ENCODE measurements at places on chromosomes 6 and 20. TPM values are rescaled to one million over a fixed set of nuclear protein-coding genes. Genes with fewer than 3 reads are reported as not detected.

Gene OTOR
- polyA plus RNA-seq = not detected

GRCh38 chr6:53032849-53033248 is 32.4 kb upstream of the FBXO9 start:
- peak; percentile 58 for DNase-seq

- no peak for DNase-seq
Measured at GRCh38 chr6:143535189-143535614, 23.7 kb upstream of the FUCA2 start.

Gene LGSN
- polyA plus RNA-seq = not detected

GRCh38 chr20:10639077-10639736 is 34.6 kb downstream of the JAG1 start:
- DNase-seq = no peak

Gene MUC21
- not detected for polyA plus RNA-seq

DNA sequence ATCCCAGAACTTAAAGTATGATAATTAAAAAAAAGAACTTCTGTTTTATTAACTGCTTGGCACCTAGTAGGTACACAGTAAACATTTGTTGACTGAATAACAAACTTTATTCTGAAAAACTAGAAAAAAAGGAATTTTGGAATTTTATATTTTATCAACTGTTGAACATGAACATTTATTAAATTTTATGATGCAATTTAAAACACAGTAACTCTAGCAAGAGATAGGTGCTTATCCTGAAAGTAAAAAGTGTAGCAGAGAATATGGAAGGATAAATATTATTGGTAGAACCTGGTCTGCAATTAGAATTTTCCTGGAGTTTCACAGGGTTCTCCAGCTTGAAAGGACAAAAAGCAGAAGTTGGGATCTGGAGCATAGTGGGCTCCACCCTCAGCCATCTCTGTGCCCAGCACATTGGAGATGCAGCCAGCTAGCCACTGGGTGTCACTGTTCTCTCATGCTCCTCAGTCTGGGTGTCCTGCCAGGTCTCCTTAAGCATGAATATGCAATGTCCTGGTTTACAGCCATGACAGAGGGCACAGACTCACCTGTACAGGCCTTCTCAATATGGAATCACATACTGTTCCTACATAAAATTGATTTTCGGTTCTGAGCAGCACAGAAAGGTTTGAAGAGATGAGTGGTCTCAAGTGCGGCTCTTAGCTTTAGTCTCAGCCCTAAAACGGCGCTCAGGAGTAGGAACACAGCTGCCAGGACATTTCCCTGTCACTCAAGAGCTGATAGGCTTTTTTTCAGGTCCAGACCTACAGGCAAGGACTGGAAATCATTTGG is 31.7 kb upstream of the IL20RA start:
- peak; percentile 38 for DNase-seq

Gene TAF8
- polyA plus RNA-seq = 13.5 TPM

Gene TUBB2B
- 55.2 TPM for polyA plus RNA-seq

GRCh38 chr20:52047811-52048764 is 143.5 kb downstream of the ZFP64 start:
- DNase-seq = peak; percentile 36

DNA sequence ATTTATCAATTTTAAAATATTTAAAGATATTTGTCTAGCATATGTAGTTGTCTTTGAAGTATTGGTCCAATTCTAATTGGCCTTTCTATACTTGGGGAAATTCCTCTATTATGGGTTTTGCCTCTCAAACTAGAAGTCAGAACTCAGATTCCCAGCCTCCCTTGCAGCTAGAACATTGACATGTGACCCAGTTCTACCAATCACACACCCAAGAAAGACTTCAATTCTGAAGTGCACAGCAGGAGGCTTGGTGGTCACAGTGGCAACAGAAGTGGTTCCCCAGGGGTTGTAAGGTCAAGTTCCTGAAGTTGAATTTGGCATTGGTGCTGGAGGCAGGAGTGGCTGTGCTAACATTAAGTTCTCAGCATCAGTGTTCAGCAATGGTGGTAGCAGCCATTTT is 14.8 kb upstream of the FKBP5 start:
- no peak for DNase-seq

- no peak for DNase-seq
Measured at GRCh38 chr6:15405129-15406068, 159.5 kb downstream of the JARID2 start.

GRCh38 chr6:7004581-7005297 is 103.0 kb upstream of the RREB1 start:
- DNase-seq = peak; percentile 26
